Stimulated activated CD4-positive, alpha-beta T cell treated with anti-CD3 and anti-CD28 coated beads, TNF-alpha, amount 100 ng/mL, for 1 hour (primary cell): ENCODE measurements at places on chromosomes 7 and 10.

DNA sequence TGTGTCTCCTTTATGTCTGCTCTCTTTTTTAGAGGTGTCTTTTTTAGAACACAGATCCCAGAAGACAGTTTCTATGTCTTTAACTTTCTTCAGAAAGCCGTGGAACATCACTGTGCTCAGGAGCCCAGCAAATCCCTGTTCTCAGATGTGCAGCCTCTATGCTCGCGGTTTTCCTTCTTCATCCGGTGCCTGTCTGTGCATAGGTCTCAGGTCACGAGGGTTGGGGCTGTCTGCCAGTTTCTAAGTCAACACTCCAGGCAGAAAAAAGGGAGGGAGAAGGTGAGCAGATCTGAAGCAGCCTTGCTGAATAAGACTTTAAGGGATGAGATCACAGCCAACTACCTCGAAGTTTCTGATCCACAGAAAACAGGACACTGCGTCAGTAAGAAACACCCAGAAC, 68.5 kb downstream of the CRTAC1 start:
- DNase-seq: no peak

DNA sequence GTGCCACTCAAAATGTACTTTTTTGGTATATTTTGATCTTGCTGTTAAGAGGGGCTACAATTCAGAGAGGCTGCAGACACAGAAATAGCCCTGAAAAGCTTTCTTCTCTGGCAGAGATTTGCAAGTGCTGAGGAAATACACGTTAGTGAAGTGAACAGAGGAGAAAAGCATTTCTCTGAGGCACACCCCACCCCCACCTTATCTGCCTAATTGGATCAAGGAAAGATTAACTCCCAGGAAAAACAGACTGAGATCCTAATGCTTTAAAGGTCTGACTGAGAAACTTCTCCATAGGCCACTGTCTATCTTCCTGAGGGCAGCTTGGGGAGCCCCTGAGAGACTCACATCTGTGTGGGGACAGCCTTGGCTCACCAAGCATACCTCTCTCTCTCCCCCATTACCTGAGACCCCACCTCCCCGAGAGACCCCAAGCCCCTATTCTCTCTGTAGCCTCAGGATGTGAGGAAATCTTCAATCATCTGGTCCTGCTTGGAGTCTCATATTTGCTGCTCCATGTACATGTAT, 14.8 kb upstream of the AKR1C3 start:
- DNase-seq: no peak

DNA sequence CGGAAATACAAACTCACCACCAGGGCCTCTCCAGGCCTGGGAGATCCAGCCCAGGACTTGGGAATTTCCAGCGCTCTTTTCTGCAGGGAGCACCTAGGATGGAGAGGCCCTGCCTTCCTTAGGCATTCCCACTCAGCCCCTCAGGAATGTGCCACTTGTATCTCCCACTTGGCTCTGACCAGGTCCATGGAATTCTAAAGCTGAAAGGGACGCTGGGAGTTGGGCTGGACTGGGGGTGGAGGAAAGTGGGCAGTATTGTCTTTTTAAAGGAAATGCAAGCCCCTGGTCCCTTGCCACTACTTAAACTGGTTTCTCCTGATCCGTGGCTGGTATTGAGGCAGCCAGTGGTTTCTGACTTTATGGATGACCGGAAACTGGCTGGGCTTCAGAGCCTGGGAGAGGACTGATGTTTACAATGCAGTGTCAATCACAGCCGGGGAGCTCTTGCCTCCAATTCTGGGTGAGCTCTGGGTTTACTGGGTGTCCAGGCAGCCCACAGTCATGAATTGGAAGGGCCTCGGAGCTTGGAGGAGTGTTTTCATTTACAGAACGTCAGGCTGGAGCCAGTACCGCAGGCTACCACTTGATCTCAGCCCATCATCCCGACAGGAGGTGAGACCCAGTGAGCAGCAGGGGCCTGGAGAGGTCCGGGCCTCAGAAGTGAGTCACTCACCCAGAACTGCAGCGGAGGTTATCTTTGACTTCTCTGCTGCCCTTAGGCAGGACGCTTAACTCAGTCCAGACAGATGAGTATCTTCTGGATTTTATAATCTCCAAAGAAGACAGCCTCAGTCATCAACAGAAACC, 27.3 kb downstream of the AGAP3 start:
- no peak for DNase-seq

DNA sequence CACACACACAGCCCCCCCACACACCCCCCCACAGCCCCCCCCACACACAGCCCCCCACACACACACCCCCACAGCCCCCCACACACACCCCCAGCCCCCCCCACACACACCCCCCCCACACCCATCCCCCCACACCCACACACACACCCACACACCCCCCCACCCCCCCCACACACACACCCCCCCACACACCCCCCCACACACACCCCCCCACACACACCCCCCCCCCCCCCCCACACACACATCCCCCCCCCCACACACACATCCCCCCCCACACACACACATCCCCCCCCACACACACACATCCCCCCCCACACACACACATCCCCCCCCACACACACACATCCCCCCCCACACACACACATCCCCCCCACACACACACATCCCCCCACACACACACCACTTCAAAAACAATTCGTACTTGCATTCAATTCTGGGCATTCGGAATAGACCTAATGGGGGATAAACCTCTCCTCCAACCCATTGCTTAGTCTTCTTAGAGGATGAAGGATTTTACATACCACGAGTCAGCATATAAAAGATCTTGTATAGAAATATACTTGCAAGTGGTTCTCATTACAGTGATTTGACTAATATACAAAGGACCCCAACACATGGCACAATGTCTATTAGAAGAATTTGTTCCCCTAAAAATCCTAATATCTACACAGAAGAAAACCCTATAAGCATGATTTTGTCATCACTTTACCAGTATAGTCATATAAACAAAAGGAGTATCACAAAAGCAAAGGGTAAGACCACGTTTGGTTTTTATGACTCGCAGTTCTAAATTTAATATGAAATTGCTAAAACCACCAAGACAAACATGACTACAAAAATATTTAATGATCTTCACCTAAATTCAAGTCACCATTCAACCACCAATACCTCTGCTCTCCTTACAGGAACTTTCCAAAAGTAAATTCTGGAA, 80.9 kb downstream of the DIP2C start:
- DNase-seq: no peak

DNA sequence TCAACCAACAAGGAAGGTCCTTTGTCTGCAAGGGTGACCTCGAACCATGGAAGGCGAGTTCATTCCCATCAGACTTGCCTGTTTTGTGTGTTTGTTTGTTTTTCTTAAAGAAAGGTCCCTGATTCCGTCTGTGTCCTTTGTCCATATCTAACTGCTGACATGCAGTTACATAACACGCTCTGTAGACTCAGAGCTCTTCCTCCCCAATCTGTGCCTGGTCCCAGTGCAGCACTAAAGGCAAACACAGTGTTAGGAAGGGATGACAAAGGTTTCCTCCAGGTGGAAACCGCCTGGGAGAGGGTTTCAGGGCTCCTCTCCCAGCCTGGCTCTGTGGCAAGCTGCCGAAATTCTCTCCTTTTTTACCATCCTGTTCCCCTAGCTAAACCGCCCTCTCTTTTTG, 13.4 kb downstream of the JCAD start:
- DNase-seq: no peak

GRCh38 chr10:6136215-6137201, 47.7 kb downstream of the RBM17 start:
- DNase-seq: no peak

- DNase-seq: no peak
These were observed 31.5 kb upstream of the SMNDC1 start for GRCh38 chr10:110336111-110336721.

- DNase-seq: no peak
These were observed 203.0 kb downstream of the KCND2 start for GRCh38 chr7:120475994-120476393.
